Muscle of back (tissue), 13 donors: ENCODE measurements at places on chromosomes 4 and X. TPM values are rescaled to one million over a fixed set of nuclear protein-coding genes. Genes with fewer than 3 reads are reported as not detected.

Gene COL4A5
- 15.2 TPM for polyA plus RNA-seq

Gene PLAC1
- 2.9 TPM for polyA plus RNA-seq

Gene GPR119
- polyA plus RNA-seq: not detected

Gene TXK
- 0.35 TPM for polyA plus RNA-seq

Gene ATP8A1
- polyA plus RNA-seq: 17.4 TPM

Gene RPA4
- not detected for polyA plus RNA-seq

Gene GSX2
- polyA plus RNA-seq: not detected
